Occipital lobe (tissue), 3 donors: ENCODE measurements at places on chromosomes 3 and 15. TPM values are rescaled to one million over a fixed set of nuclear protein-coding genes. Genes with fewer than 3 reads are reported as not detected.

Gene AQP9
- total RNA-seq, result under 0.01 TPM

Gene CLSTN2
- total RNA-seq, result 10.3 TPM

Gene COL6A5
- under 0.01 TPM for total RNA-seq

GRCh38 chr15:32870240-32871033 is 152.6 kb downstream of the GREM1 start:
- no peak for DNase-seq

DNA sequence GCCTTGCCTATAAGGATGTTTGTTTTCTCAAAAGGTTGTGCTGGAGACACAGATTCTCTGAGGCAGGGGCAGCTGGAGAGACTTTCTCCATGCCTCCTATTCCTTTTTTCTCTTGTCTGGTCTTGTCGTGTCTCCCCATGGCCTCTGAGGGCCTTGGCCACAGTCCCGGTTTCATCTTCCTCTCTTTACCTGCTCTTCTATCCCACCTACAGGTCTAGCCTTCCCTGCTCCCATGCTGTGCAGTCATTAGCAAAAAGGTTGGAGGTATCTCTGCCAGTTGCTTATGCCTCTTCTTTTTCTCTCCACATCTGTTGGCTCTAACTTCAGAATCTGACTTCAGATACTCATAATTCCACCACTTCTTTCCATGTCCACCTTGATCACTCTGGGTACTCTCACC is 191.1 kb downstream of the IL20RB start:
- no peak for DNase-seq

DNA sequence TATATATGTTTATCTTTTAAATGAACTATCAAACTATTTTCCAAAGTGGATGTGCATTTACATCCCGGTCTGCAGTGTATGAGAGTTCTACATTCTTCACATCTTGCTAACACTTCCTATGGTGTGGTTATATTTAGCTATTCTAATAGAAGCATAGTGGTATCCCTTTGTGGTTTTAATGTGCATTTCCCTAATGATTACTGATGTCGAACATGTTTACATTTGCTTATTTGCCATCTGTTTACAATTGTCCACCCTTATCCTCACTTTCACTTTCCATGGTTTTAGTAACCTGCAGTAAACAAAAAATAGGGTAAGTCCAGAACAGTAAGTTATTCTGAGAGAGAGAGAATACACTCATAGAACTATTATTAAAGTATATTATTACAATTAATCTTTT is 360.5 kb upstream of the NAALADL2 start:
- no peak for DNase-seq

GRCh38 chr3:45985532-45986302 is 9.9 kb downstream of the FYCO1 start:
- DNase-seq, result no peak

- no peak for DNase-seq
Measured at GRCh38 chr3:23820888-23821287, 15.1 kb downstream of the UBE2E1 start.
